ENCODE measurements at places on chromosomes 2 and 18.

GRCh38 chr2:150030436-150031190 is 443.0 kb upstream of the MMADHC start:
- no peak for DNase-seq

DNA sequence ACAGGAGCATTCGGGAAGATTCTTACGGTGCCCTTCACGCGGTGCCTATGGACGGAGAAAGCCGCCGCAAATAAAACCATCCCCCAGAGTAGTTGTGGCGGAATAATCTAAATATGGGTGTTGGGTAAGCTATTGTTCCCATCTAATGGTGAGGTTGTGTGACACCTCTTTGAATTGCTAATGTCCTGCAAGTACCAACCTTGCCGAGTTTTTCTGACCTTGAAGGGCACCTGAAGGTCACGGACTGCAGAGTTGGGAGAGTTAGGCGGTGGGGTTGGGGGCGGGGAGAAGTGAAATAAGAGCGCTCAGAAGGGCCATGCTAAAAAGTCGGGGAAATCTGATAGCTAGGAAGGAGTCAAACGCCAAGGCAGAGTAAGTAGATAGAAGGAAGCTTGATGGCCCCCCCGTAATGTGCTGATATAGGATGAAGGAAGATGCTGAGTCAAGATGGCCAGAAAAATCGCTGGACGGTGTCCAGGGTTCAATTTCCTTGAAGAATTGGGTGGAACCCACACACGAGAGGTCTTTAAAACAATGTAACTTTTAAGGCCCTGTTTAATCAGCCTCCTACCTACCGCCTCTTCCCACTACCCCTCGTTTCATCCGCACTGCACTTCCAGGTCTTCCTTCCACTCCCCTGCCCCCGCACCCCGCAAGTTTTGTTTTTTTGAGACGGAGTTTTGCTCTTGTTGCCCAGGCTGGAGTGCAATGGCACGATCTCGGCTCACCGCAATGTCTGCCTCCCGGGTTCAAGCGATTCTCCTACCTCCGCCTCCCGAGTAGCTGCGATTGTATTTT is 600 bp downstream of the KATNAL2 start:
- DNase-seq = peak; percentile 17

DNA sequence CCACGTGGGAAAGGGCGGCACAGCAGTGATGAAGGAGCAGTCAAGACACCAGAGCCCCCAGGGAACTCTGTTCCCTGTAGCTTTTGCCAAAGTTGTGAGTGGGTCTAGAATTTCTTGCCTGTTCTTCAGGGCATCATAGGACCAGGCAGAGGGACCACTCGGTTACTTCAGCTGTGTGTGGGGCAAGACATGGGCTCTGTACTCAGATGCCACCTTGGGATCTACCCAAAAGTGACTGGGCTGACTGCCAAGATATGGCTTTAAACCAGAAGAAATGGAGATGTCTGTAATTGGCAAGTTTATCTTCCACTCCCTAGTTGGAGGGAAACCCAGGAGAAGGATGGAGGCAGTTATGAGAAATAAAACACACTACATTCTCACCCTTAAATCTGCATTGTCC is 29.6 kb downstream of the KCNF1 start:
- no peak for DNase-seq

DNA sequence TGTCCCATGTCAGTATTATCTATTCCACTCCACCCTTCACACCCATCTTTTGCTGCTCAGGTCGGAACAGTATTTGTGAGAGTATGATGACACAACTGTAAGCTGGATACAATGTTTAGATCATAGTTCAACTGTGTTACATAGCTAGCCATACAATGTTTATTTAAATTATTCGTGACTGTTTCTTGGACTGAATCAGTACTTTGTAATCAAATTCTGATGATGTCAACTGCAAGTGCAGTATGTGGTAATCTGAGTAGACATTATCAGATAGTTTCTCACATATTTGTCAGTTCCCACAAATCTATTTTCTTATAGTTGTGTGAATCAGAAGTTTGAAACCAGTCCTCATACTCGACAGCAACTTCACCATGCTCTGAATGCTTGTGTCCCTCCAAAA is 177.6 kb downstream of the ZNF407 start:
- DNase-seq = no peak

GRCh38 chr2:160141419-160141818 is 58.7 kb downstream of the ITGB6 start:
- DNase-seq = no peak

GRCh38 chr2:240733803-240734495 is 42.3 kb downstream of the AQP12A start:
- no peak for DNase-seq

DNA sequence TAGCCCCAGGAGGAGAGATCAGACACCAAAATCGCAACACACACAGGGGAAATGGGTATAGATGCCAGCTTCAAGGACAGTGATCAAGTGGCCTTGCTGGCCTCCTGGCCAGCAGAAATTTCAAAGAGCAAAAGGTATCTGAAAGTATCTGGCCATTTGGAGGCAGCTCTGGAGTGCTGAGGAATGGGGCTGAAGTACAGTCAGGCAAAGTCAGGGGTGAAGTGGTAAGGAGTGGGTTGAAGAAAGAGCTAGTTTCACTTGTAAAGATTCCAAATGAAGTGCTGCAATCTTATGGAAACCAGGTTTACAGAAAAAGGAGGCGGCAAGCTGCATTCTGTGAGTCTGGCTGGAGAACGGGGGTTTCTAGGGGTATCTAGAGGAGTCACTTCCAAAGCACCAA is 19.2 kb upstream of the PCBP1 start:
- no peak for DNase-seq

GRCh38 chr2:234544659-234545611 is 48.1 kb upstream of the ARL4C start:
- DNase-seq = peak; percentile 47

GRCh38 chr2:112304298-112304941 is 29.0 kb downstream of the ZC3H6 start:
- DNase-seq = no peak

DNA sequence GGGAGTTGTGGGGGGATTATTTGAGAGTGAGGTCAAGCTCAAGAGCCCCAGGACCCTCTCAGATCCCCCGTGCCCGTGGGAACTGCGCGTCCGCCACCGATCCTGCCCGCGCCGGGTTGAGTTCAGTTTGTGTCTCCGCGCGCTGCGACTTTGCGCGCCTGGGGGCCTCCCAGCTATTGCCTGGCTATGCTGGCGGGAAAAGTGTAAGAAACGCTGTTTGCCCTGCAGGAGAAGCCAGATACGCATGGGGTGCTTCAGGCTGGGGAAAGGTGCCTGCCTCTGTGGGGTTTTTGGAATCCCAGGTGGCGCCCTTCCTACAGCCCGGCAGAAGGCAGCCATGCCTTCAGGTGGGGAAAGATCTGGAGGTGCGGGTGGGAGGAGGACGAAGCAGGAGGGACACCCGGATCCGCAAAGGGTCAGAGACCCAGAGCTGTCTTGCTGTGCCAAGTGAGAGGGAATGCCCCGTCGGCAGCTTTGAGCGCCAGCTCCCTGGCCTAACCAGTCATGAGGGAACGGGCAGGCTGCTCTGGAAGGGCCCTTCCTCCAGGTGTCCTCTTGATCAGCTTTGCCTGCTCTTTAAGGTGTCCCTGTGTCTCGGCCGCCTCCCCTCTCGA is 22.5 kb downstream of the TEX44 start:
- no peak for DNase-seq

DNA sequence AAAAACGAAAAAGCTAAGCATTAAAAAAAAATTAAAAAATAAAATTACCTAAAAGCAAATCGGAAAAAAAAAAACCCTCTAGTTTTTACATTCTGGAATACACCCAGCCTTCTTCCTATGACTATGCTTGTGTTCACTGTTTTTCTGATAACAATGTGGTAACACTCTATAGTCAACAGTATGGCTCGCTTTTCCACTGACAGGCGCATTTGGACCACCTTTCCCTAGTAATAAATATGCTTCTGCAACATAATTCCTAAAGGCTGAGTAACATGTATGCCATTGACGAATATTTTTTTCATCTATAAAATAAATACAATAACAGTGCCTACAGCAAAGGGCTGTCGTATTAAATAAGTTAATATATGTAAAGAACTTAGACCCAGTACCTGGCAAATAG is 27.9 kb downstream of the NOL10 start:
- no peak for DNase-seq

- no peak for DNase-seq
Observed at GRCh38 chr2:179536185-179536584, 271.6 kb upstream of the SESTD1 start.

DNA sequence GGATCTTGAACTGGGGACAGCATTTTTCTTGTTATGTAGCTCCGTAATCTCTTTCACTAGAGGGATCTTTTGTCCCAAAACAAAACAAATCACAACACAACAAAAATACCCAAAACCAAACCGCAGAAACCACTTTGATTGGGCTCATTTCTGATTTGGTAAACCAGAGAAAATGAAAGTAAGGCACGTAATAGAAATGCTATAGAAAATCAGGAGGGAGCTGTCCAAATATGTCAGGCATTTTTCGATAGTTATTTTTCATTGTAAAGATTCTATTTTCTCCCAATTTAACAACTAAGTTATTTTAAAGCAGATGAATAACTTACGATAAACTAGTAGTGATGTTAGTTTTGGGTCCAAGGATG is 406.5 kb downstream of the XIRP2 start:
- no peak for DNase-seq

- no peak for DNase-seq
Observed at GRCh38 chr2:239339726-239340601, 60.9 kb downstream of the HDAC4 start.

- DNase-seq = no peak
Observed at GRCh38 chr2:177342736-177343135, 49.8 kb upstream of the AGPS start.

GRCh38 chr2:102826904-102827303 is 65.1 kb downstream of the TMEM182 start:
- DNase-seq = no peak

GRCh38 chr2:65215946-65216345 is 11.7 kb upstream of the ACTR2 start:
- DNase-seq = no peak

GRCh38 chr2:101012706-101013181 is 10.7 kb downstream of the RPL31 start:
- no peak for DNase-seq

- DNase-seq = no peak
Observed at GRCh38 chr2:78992807-78993517, 32.5 kb upstream of the REG3G start.

DNA sequence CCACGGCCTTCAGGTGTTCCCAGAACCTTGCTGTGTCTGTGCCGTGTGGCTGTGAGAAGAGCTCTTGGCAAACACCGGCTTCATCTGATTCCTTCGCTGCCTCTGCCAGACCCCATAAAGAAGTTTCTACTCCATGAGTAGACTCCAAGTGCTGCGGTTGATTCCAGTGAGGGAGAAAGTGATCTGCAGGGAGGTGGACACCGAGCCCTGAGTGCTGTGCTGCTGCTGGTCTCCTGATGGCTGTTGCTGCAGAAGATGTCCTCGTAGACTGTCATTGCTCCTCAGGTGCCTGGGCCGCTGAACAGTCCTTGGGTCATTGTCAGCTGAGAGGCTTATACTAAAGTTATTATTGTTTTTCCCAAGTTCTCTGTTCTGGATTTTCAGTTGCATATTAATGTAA is 19.6 kb downstream of the ASB1 start:
- DNase-seq = no peak

- no peak for DNase-seq
Observed at GRCh38 chr2:134238371-134238770, 15.5 kb upstream of the MGAT5 start.

DNA sequence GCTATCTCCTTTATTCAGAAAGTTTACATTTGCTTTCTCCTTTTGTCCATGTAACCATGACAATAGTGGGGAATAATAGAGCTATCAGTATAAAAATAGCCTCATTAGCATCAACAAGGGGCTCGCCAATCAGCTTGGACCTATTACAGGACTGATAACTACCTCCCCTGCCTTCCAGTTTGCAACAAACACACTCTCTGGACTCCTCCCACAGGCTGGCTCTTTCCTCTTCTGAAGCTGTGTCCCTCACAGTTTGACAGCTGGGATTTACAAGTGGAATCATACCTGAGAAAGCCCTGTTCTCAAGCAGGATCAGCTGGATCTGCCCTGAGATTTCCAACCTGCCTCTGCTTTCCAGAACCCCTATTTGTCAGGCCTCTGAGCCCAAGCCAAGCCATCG is 162.5 kb downstream of the GRB14 start:
- no peak for DNase-seq

DNA sequence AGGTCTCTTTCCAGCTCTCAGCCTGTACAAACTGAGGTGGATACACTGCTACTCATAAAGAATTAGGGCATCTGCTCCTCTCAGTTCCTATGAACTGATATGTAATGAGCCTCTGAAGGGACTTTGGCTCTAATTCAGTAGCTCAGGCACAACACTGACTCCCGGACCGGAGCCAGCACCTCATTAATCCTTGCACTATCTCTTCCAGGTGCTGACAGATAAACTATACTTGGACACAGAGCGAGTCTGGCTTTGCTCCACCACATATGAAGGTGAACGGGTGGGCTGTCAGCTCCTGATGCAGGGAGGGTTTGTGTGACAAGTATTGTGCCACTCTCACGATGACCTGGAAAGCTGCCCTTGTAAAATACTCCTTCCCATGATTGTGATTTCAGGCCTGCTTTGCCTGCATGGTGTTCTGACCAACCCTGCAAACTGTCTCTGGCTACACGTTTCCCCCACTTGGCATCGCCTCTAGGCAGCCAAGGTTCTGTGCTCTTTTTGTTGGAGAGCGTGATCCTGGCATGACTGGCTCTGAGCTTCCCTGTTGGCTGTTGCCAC is 111.6 kb upstream of the LMAN1 start:
- DNase-seq = no peak

GRCh38 chr2:79711098-79711497 is 198.2 kb downstream of the CTNNA2 start:
- DNase-seq = no peak

GRCh38 chr2:190789074-190790004 is 91.3 kb upstream of the GLS start:
- no peak for DNase-seq

DNA sequence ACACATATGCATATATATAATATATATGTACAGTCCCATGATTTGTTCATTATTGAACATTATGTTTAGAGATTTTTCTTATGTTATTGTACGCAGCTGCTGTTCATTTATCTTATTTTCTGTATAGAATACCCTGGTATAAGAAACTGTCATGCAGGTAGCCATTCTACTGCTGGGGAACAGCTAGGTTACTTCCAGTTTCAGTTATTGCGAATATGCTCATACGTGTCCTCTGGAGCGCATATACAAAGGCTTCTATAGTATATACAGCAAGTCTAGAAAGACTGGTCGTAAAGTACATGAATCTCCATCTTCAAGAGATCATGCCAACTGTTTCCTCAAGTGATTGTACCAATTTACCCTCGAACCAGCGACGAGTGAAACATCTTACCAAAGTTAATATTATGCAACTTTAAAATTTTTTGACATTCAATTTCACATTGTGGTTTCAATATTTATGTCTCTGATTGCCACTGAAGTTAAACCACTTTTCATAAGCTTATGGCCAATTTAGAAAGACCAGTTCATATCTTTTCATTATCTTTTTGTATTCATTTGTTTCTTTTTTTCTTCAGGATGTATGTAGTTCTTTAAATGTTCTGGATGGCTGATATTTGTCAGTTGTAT is 53.5 kb downstream of the RDH14 start:
- DNase-seq = no peak

- DNase-seq = no peak
Observed at GRCh38 chr2:220036431-220036830, 409.0 kb downstream of the SLC4A3 start.

- DNase-seq = no peak
Observed at GRCh38 chr2:160735696-160736095, 242.1 kb upstream of the RBMS1 start.

All from GM18507 (cell line).